ENCODE measurements at places on chromosomes 12 and 14. TPM values are rescaled to one million over a fixed set of nuclear protein-coding genes. Genes with fewer than 3 reads are reported as not detected.

GRCh38 chr12:19222558-19222957 lies 93.0 kb downstream of the PLEKHA5 start:
- no peak for ATAC-seq

DNA sequence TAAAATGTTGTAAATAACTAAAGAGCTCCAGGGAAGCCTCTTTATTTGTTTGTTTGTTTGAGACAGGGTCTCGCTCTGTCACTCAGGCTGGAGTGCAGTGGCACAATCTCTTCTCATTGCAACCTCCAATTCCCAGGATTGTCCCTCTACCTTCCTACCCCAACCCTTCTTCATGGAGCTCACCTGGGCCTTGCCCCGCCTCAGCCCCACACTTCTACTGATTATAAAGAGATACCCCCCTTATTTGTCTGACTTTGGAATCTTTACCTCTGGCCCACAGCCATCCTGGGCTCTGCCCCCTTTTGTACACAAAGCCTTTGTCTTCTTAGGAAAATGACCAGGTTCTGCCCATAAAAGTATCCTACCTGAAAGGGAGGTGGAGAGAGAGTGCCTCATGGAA lies 9.1 kb upstream of the BLTP3B start:
- no peak for ATAC-seq

DNA sequence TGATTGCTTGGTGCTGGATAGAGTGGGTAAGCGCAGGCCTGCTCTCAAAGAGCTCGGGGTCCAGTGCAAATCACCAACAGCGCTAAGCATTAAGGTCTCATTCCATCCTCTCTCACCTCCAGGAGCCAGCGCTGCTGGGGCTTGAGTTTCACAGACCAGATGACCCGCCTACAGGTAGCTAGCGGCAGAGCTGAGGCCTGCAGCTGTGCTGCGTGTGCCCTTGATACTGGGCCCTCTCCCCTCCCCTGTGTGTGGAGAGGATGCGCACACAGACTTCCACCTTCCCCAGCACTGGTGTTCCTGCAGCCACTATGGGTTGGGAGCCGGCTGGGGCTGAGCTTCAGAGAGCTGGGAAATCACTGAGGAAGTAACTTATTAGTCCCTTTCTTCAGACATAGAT lies 149.9 kb downstream of the CALM1 start:
- no peak for ATAC-seq

DNA sequence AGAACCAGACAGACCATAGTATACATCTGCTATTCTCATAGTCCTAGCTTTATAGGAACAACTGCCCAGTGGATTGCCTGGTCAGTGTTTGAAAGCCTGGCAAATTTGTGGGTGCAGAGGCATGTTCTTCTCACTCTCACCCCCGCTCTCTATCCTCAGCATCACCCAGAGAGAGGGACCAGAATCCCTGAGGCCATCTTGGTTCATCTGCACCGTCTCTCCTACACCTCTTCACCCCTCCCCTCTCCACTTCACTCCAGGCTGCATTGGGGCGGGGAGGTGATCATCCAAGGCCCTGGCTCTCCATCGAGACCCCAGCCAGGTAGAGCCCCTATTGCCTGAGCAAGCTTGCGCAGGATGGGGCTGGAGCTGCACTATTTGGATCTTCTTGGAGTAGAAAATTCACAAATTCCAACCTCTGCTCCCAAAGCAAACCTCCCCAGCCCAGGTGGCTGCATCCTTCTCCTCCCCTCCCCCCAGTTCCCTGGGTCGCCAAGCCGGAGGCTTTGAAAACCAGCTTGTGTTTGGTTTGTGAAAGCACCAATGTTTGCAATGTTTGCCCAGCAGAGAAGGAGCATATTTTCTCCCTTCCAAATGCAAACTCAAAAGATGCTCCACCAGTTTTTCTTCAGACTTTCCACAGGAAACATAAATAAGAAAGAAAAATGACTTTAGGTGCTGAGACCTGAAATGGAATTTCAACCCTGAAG lies 18.6 kb upstream of the COL2A1 start:
- ATAC-seq, result no peak

The GLIPR1L1 gene
- total RNA-seq, result not detected

DNA sequence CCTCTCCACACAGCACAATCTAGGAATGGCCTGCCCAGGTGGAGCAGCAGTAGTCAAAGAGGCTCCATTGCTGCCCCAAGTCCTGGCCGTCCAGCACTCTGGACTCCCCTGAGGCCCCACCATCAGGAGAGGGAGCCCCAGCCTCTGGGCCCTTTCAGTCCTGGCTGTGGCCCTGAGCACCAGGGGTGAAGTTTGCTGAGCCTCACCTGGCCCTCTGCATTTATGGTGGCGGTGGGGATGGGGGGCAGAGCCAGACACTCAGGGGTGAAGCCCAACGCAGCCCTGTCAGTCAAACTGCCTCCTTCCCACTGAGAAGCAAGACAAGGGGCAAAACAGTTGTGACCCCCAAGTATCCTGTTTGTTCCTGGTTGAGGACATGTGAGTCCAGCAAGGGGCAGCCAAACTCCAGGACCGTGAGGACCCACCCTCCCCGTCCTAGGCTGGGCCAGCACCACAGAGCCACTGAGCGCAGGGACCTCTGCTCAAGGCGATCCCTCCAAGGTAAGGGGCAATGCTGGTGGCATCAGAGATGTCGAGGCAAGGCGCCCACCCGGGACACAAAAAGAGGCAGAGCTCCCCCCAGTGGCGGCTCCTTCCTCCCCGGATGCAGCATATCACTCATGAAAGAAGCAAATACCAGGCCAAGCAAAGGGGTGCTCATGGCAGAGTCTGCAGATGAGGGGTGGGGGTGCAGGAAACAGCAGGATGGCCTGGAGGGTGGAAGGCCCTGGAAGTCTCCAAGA lies 4.8 kb upstream of the AMN start:
- peak; percentile 11 for ATAC-seq

DNA sequence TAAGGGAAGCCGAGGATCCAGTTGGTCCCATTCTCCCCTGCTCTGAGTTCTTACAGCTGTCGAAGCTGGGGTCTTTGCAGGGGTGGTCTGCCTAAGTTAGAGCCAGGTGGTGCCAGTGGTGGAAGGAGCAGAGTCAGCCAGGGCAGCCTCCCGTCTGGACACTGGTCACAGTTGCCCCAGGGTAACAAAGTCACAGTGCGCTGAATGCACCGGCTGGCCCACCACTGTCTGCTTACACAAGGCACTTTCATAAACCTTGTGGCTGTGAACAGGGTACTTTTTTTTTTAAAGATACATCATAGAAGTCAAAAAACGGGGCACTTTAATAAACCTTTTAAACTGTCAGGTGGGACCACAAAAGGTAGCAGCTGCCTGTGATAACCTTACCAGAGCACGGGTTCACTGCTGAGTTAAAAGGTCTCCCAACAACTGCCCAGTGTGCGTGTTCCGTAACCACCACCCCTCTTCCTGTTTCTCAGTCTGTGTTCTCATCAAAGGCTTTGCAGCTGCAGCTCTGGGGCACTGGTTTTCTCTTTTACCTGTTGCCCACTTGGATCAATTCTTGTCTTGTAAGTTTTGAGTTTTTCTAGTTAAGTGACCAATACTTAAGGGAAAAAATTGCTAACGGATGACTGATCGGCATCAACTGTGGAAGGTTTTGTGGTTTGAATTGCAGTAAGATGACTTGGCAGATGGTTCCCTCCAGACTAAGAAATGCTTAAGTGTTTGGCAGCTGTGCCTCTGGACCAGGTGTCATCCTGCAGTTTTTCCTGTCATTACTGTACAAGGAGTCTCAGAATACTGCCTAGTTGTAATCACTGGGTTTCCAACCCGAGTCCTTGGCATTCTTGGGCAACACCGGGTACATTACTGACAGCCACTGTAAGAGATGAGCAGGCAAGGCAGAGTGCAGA lies 55.9 kb downstream of the DYNC1H1 start:
- ATAC-seq, result no peak

DNA sequence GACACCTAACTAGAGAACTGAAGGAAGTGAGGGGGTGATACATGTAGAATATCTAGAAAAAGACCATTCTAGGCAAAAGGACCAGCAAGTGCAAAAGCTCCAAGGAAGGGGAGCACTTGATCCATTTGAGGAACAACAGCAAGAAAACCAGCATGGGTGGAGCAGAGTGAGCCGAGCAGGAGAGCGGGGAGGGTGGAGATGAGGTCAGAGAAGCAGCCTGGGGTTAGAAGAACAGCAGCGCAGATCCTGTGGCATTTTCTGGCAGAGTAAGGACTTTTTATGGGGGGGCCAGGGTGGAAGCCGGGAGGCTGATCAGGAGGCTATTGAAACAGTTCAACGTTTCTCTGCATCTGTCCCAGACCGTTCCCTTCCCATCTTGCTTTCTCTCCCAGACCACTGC lies 24.5 kb upstream of the TMCC3 start:
- peak; percentile 67 for ATAC-seq

- no peak for ATAC-seq
Observed at GRCh38 chr12:26121323-26122060, 3.3 kb downstream of the BHLHE41 start.

The KRT75 gene
- total RNA-seq, result not detected

- ATAC-seq, result peak; percentile 25
Observed at GRCh38 chr12:25884024-25884919, 74.2 kb upstream of the RASSF8 start.

DNA sequence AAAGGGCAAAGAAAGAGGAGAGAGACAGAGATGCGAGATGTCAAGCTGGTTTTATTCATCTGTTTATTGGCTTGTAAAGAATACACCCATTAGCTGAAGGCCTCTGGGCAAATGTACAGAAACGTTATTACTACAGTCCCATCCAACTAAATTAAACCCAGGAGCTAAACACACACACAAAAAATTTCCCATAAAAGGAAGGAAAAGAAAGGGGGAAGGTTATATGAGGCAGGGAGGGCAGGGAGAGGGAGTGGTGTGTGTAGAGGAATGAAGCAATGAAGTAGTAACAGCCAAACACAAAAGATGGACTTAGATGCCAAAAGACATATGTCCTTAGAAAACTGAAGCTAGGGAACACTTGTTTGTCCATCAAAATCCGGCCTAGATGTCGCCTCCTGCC lies 3.1 kb upstream of the MFAP5 start:
- ATAC-seq, result no peak

DNA sequence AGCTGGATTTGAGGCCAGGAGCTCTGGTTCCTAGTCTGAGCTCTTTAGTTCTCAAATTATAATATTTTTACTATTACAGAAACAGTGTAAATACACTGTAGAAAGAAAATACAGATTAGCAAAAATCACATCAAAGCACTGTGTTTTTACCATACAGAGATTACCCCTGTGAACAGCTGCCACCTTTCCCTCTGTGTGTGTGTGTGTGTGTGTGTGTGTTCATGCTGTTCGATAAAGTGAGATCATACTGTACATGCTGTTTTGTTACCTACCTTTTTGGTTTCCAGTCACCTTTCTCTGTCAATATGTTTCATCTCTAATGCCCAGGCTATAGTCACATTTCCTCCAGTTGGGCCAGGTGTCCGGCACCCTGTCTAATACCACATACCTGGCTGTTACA lies 26.9 kb downstream of the MVK start:
- no peak for ATAC-seq

GRCh38 chr14:101355284-101355683 lies 206.0 kb upstream of the DIO3 start:
- ATAC-seq, result no peak

The SLCO1B3 gene
- 0.35 TPM for total RNA-seq
